ENCODE measurements at places on chromosomes 11 and 22. TPM values are rescaled to one million over a fixed set of nuclear protein-coding genes. Genes with fewer than 3 reads are reported as not detected.

Gene MAJIN
- not detected for total RNA-seq

Gene PPP1R14B
- total RNA-seq, result 64.6 TPM

Gene CST6
- not detected for total RNA-seq

Gene JAML
- total RNA-seq, result 0.92 TPM

Gene KDM4E
- not detected for total RNA-seq
